Upper lobe of left lung (tissue), 6 donors: ENCODE measurements at places on chromosomes 7 and 10. TPM values are rescaled to one million over a fixed set of nuclear protein-coding genes. Genes with fewer than 3 reads are reported as not detected.
A peak's percentile ranks its signal among the peaks of the same experiment; 100 is the strongest.

SLC18A3 gene
- total RNA-seq: not detected

OR2A12 gene
- total RNA-seq: not detected

STAG3 gene
- total RNA-seq: 5.2 TPM

MMP21 gene
- 3.1 TPM for total RNA-seq

PLAU gene
- total RNA-seq: 38.8 TPM

CARD11 gene
- 6.5 TPM for total RNA-seq

DNA sequence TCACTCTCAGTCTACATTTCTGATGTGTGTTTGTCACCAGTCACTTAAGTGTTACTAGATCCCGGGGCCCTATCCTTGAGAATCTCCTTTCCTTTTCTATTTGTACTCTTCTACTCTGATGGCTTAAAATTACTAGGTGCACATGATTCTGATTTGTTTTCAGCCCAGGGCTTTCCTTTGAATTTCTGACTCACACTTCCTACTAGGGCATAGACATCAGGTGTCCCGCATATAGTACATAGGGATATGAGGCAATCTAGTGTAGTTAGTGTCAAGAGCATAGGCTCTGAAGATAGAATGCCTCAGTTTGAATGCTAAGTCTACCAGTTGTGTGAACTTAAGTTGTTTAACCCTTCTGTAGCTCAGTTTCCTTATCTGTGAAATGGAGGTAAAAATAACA, 49.4 kb upstream of the LRRN3 start:
- no peak overlapping the region for H3K4me3 ChIP-seq
- DNase-seq: no peak
- no peaks in the 10 kb centered on the region for H3K27me3 ChIP-seq
- no peaks in the 10 kb centered on the region for H3K4me1 ChIP-seq

GRCh38 chr10:23965880-23966279, 243.1 kb upstream of the KIAA1217 start:
- H3K27me3 ChIP-seq: no peaks in the 10 kb centered on the region
- no peaks in the 10 kb centered on the region for H3K36me3 ChIP-seq
- no peak overlapping the region for H3K27ac ChIP-seq
- DNase-seq: no peak
- no peaks in the 10 kb centered on the region for H3K4me1 ChIP-seq
- H3K4me3 ChIP-seq: no peak overlapping the region

- no peak overlapping the region for H3K4me3 ChIP-seq
- no peaks in the 10 kb centered on the region for H3K36me3 ChIP-seq
- H3K27me3 ChIP-seq: no peaks in the 10 kb centered on the region
- H3K4me1 ChIP-seq: no peaks in the 10 kb centered on the region
Observed at GRCh38 chr7:27647046-27647445, 15.6 kb downstream of the HIBADH start.

- H3K4me1 ChIP-seq: no peaks in the 10 kb centered on the region
- no peak overlapping the region for H3K4me3 ChIP-seq
- H3K27me3 ChIP-seq: no peaks in the 10 kb centered on the region
- no peaks in the 10 kb centered on the region for H3K36me3 ChIP-seq
- no peak overlapping the region for H3K27ac ChIP-seq
Observed at GRCh38 chr10:76492026-76492425, 1060.6 kb downstream of the LRMDA start.

- no peaks in the 10 kb centered on the region for H3K4me1 ChIP-seq
- no peak for DNase-seq
- no peak overlapping the region for H3K4me3 ChIP-seq
- no peak overlapping the region for H3K27ac ChIP-seq
Observed at GRCh38 chr7:91504919-91505318, 240.7 kb downstream of the FZD1 start.

GRCh38 chr7:27802999-27803398, 63.0 kb downstream of the TAX1BP1 start:
- peaks cover 3% of the 10 kb centered on the region for H3K36me3 ChIP-seq
- H3K4me3 ChIP-seq: no peak overlapping the region
- H3K27ac ChIP-seq: no peak overlapping the region
- H3K4me1 ChIP-seq: no peaks in the 10 kb centered on the region
- H3K27me3 ChIP-seq: no peaks in the 10 kb centered on the region
- no peak for DNase-seq

- no peak overlapping the region for H3K27ac ChIP-seq
- no peaks in the 10 kb centered on the region for H3K4me1 ChIP-seq
- no peak for DNase-seq
Observed at GRCh38 chr10:93173967-93174845, 100.5 kb downstream of the CYP26A1 start.

DNA sequence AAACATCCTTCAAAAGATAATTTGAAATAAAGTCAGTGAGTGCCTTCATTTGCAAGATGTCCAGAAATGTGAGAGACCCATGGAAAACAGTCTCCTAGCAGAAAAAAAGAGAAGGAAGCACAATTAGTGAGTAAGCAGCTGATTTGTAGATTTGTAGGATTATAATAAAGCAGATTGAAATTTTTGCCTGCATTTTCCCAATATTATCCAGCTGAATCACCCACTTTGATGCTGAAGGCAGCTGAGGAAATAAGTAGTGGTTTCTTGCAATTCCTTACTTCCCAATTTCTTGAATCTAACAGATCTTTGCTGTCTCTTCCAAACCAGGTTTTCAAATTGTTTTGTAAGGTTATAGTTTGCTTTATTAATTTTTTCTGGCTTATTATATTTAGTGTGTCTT, 181.4 kb downstream of the GNAT3 start:
- no peaks in the 10 kb centered on the region for H3K4me1 ChIP-seq
- H3K36me3 ChIP-seq: no peaks in the 10 kb centered on the region
- H3K4me3 ChIP-seq: no peak overlapping the region
- H3K27ac ChIP-seq: no peak overlapping the region

GRCh38 chr10:110959379-110960332, 40.3 kb downstream of the SHOC2 start:
- no peak overlapping the region for H3K27ac ChIP-seq
- peaks cover 13% of the 10 kb centered on the region for H3K4me1 ChIP-seq
- DNase-seq: no peak
- H3K27me3 ChIP-seq: no peaks in the 10 kb centered on the region

GRCh38 chr10:3071405-3072198, 4.3 kb downstream of the PFKP start:
- H3K4me3 ChIP-seq: no peak overlapping the region
- H3K27ac ChIP-seq: no peak overlapping the region
- peak; percentile 68 for DNase-seq
- peaks cover 10% of the 10 kb centered on the region for H3K27me3 ChIP-seq
- peaks cover 17% of the 10 kb centered on the region for H3K4me1 ChIP-seq

DNA sequence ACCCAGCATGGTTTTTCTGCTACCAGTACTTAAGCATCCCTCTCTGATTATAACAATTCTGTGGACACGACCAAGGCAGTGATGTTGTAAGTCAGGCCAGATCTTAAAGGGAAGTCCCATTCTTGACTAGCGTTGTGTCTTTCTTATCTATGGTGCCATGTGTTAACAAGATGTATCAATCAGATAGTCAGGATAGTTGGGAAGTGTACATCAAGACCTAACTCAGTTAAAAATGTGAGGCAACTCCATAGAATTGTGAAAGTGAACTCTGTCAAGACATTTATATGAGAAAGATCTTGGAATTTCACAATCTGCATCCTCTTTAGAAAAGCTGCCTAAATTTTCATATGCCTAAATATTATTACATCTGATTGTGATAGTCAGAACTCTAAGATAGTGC, 341.7 kb upstream of the SEMA3D start:
- H3K4me3 ChIP-seq: no peak overlapping the region
- no peaks in the 10 kb centered on the region for H3K36me3 ChIP-seq
- H3K27ac ChIP-seq: no peak overlapping the region
- no peak for DNase-seq
- no peaks in the 10 kb centered on the region for H3K27me3 ChIP-seq
- no peaks in the 10 kb centered on the region for H3K4me1 ChIP-seq

DNA sequence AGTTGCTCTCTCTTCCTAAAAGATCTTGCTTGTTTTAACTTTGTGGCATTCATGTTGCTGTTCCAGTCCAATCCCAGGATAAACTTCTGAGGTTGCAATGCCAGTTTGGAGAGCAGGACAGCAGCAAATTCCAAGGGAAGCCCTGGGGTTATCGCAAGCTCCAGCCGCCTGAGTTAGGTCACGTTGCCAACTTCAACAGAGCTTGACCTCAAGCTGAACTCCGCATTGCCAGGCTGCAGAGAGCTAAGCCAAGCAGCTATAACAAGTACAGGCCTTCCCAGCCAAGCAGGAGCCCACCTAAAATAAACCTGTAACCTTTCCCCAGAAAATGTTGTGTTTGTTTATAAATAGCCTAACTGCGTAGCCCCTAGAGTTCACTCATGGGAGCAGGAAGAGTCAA, 138.9 kb upstream of the LYZL1 start:
- no peaks in the 10 kb centered on the region for H3K27me3 ChIP-seq
- H3K4me3 ChIP-seq: no peak overlapping the region
- no peak for DNase-seq
- H3K36me3 ChIP-seq: no peaks in the 10 kb centered on the region
- no peak overlapping the region for H3K27ac ChIP-seq

GRCh38 chr10:3775696-3776551, 9.1 kb downstream of the KLF6 start:
- peak overlapping the region; percentile 100 for H3K27ac ChIP-seq
- H3K36me3 ChIP-seq: peaks cover 39% of the 10 kb centered on the region
- no peaks in the 10 kb centered on the region for H3K27me3 ChIP-seq
- H3K4me1 ChIP-seq: peaks cover 60% of the 10 kb centered on the region

DNA sequence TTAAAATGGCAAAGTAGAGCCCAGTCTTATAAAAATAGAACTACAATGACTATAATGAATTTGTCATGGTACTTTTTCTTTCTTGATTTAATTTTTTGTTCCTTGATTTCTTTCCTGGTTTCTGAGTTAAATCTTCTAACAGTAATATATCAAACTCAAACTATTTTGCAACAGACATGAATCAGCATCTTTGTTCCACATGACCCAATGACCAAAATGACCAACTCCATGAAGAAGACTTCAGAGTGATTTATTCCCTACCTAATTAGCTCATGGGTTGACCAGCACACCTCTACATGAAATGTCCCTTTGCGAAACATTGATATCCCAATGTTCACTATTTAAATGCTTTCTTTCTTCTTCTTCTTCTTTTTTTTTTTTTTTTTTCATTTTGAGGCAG, 30.9 kb downstream of the NMT2 start:
- H3K27me3 ChIP-seq: no peaks in the 10 kb centered on the region
- H3K36me3 ChIP-seq: no peaks in the 10 kb centered on the region
- H3K27ac ChIP-seq: no peak overlapping the region
- no peaks in the 10 kb centered on the region for H3K4me1 ChIP-seq
- H3K4me3 ChIP-seq: no peak overlapping the region

- no peak overlapping the region for H3K27ac ChIP-seq
- DNase-seq: no peak
- H3K36me3 ChIP-seq: no peaks in the 10 kb centered on the region
- no peak overlapping the region for H3K4me3 ChIP-seq
Observed at GRCh38 chr7:37467002-37467401, 18.3 kb upstream of the ELMO1 start.

- peak overlapping the region; percentile 71 for H3K27ac ChIP-seq
- H3K27me3 ChIP-seq: peaks cover 19% of the 10 kb centered on the region
- H3K4me3 ChIP-seq: peak overlapping the region; percentile 34
- no peaks in the 10 kb centered on the region for H3K36me3 ChIP-seq
Observed at GRCh38 chr10:69802424-69803161, 887 bp downstream of the COL13A1 start.

DNA sequence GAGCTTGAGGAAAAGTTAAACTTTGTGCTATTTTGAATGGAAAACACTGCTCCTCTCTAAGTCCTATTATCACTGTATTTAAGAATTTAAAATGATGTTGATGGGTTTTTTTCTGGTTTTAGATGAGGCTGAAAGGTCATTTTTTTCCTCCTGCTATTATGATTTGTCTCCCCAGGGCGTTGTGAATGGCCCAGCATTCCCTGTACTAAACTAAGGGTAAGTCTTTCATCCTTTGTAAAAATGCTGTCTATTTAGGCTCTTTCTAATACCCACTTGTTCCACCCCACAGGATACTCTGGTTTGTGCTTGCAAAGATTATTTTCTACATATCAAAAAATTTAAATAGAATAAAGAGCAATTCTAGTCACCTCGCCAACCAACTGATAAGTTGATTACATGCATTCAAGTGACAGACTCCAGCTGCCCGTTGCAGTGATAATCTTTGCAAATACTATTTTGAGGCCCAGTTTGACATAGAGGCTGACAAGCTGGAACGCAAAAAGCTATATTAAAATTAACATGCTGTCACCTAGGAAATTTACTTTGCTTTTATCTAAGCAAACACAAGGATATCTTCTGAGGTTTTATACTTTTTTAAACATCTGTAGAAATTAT, 222.3 kb upstream of the TMEM229A start:
- H3K36me3 ChIP-seq: no peaks in the 10 kb centered on the region
- no peak for DNase-seq
- H3K27ac ChIP-seq: no peak overlapping the region
- H3K4me1 ChIP-seq: no peaks in the 10 kb centered on the region
- no peaks in the 10 kb centered on the region for H3K27me3 ChIP-seq
- H3K4me3 ChIP-seq: no peak overlapping the region

- H3K27ac ChIP-seq: no peak overlapping the region
- H3K4me1 ChIP-seq: peaks cover 14% of the 10 kb centered on the region
- H3K36me3 ChIP-seq: no peaks in the 10 kb centered on the region
- no peaks in the 10 kb centered on the region for H3K27me3 ChIP-seq
- no peak overlapping the region for H3K4me3 ChIP-seq
Observed at GRCh38 chr10:71221586-71222202, 9.3 kb downstream of the UNC5B start.

- H3K4me1 ChIP-seq: peaks cover 13% of the 10 kb centered on the region
- no peak for DNase-seq
- peak overlapping the region; percentile 40 for H3K27ac ChIP-seq
- H3K27me3 ChIP-seq: no peaks in the 10 kb centered on the region
Observed at GRCh38 chr10:71378336-71379117, 18.2 kb upstream of the CDH23 start.
